ENCODE measurements at places on chromosomes 7 and 10.

GRCh38 chr7:75072981-75073283 lies 670 bp downstream of the RCC1L start:
- no peak for DNase-seq

DNA sequence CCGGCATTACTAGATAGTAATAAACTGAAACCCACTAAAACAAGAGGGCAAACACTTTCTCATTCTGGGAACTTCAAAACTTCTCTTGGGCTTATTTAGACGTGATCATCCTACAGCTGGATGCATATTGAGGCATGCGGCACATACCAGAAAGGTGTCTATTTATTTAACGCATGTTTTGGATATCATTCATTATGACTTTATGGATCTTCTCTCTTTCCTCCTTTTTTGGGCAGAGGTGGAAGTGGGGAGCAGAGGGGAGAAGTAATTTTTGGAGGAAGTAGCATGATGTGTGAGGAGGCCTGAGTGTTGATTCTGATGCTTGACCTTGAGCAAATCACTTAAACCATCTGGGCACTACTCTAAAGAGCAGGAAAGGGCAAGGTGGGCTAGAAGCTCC lies 270.6 kb downstream of the TRIL start:
- peak; percentile 10 for DNase-seq

GRCh38 chr7:48904975-48905374 lies 19.4 kb upstream of the CDC14C start:
- DNase-seq: no peak

DNA sequence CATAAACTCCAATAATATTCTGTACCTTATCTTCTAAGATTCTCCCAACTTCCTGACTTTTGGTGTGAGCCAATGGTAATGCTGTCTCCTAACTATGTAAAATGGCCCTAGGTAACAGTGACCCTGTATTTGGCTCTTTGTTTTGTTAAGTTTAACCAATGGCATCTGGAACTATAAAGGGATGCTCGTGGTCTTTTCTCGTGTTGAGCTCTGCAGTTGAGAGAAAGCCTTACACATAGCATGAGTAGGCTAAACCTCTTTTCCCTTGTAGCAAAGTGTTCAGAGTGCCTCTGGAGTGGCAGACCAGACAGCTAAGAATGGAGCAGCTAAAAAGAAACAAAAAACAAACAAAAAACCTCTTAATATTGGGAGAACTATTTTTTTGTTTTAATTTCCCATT lies 5.2 kb downstream of the TES start:
- no peak for DNase-seq

DNA sequence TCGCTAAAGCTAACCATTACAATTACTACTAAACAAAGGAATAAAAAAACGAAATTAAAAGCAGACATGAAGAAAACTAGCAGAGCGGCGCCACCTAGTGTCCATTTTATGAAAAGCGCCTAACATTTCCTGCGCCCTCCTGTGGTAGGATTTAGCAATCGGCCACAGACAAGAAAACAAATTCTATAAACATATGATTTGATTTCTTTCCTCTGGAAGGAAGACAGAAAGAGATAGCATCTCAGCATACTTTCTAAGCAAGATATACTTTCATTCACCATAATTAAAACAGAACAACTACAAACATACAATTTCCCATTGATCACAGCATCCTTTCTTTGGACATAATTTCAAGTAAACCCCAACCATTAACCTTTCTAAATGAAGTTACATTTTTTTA lies 337.7 kb upstream of the NPVF start:
- DNase-seq: peak; percentile 68

DNA sequence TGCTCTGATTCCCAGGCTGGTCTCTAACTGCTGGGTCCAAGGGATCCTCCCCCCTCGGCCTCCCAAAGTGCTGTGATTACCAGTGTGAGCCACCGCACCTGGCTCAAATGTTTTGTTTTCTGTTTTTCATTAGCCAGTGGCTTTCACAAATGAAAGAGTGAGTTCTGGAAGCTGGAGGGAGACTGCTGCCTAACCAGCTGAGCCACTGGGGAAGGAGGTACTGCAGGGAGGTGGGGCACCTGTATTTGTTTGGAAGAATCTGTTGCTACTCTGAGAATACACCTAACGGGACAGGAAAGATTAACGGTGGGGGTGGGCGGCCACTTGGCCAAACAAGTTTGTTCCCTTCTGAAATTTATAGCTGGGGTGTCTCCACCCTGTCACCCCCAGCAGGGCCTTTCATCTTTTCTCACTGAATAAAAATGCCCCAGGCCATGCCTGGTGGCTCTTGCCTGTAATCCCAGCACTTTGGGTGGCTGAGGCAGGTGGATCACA lies 4.7 kb downstream of the STOX1 start:
- no peak for DNase-seq

- no peak for DNase-seq
Observed at GRCh38 chr7:98933321-98933720, 55.0 kb downstream of the TRRAP start.

DNA sequence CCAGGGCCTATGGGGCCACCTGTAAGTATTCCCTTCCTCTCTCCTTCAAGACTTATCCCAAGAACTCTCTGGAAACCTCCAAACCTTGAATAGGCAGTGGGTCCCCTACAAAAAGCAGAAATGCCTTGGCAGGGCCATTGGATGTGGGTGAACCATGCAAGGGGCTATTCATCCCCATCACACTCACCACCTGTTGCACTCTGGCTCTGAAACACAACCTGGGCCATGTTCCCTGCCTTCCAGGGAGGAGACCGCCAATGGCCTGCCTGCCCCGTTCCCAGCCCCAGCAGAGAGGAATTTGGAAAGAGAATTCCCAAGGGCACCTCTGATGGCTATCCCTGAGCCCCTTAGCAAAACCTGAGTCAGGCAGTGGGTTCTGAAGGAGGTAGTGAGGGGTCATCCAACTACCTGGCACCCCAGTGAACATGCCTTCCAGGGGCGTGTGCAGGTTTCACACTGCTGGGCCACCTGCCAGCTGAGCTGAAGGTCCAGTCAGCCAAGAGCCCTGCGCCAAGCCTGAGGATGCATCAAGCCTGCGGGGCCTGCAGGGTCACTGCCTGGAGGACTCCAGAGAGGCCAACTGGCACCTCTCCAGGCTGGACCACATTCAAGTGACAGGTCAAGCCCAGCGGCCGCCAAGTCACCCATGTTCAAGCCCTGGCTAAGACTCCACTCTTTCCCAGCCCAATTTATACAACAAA lies 101.3 kb downstream of the COL13A1 start:
- no peak for DNase-seq

GRCh38 chr10:116960066-116960776 lies 44.8 kb downstream of the SHTN1 start:
- DNase-seq: peak; percentile 1

- DNase-seq: no peak
Observed at GRCh38 chr7:137454767-137455166, 111.2 kb upstream of the PTN start.

DNA sequence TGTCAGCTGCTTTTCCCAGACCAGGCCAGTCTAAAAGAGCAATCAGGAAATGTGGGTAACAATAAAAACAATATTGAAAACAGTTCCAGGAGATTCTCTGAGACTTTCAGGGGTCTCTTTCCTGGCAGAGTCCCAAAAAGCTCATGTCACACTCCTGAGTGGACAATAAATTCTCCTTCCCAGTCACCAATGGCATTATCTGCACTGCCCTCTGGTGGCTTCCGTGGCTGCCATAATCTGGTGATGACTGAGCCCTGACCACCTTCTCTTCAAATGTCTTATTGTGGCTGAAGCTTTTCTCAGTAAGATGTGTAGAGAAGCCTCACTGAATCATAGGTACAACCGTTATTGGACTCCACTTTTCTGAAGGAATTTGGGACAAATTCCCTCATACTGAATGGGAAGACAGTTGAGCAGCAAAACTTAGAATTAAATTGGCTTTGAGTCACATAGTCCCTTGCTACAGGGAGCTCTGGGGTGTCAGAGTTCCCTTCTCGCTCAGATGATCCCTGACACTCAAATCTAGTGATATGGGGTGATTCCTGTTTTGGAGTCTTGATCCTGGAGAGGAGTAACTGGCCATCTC lies 24.4 kb upstream of the ASAH2 start:
- DNase-seq: peak; percentile 15

DNA sequence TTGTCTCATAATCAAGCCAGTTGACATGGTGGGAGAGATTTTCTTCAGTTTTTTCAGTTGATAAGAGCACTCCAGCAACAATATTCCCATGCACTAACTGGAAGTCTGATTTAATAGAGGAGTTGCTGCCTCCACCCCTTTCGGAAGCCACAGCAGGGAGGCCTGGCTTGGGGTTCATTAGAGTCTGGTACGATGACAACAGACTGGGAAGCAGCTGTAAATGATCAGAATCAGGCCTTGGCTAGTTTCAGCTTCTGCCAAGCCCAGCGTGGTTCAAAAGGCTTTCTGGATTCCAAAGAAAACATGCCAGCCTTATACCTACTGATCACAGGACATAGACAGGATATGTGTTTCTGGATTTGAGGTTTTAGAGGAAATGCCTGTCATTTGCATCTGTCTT lies 274.0 kb downstream of the CSTF2T start:
- DNase-seq: peak; percentile 35

GRCh38 chr7:76352193-76352592 lies 6.6 kb downstream of the YWHAG start:
- no peak for DNase-seq

- DNase-seq: no peak
Observed at GRCh38 chr7:1309290-1309689, 76.6 kb downstream of the UNCX start.

DNA sequence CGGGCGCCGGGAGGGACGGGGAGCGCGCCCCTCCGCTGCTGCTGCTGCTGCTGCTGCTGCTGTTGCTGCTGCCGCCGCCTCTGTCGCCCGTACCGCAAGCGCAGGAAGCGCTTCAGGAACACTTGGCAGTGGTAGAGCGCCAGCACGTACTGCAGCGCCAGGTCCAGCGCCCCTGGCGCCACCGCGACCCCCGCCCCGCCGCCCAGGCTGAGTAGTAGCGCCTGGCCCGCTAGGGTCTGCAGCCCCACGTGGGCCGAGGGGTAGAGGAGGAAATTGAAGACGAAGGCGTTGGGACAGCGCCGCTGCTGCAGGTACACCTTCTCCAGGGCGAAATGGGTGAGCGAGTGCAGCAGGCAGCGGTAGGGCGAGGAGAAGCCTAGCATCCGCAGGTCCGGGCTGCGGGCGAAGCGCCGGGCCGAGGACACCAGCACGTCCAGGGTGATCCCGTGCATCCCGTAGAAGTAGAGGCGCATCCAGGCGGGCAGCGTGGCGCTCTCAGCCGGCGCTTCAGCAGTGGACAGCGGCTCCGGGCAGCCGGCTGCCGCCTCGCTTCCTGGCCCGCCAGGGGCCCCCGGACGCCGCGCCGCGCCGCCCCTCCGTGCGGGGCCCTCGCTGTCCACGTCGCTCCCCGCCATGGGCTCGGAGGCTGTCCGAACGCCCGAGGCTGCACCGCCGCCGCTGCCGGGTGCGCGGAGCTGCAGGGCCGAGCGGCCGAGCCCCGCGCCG lies at the start of gene TMEM229A:
Gene TMEM229A (minus strand): TSS at position 699 of the 726 bp plus-strand sequence. CDS start 64 bp downstream, at position 635.
- peak; percentile 37 for DNase-seq

DNA sequence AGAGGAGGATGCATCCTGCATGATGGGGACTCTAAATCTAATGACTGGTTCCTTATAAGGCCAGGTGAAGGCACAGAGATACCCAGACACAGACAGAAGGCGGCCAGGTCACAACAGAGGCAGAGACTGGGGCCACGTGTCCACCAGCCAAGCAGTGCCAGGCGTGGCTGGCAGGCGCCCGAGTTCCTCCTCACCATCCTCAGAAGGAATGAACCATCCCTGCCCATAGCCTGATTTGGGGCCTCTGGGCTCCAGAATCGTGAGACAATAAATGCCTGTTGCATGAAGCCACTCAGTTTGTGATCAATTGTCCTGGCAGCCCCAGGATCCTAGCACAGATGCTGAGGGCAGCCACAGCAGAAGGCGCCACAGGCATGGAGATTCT lies 69.0 kb upstream of the TNRC18 start:
- DNase-seq: no peak

GRCh38 chr10:93913706-93914105 lies 19.9 kb downstream of the SLC35G1 start:
- DNase-seq: no peak

DNA sequence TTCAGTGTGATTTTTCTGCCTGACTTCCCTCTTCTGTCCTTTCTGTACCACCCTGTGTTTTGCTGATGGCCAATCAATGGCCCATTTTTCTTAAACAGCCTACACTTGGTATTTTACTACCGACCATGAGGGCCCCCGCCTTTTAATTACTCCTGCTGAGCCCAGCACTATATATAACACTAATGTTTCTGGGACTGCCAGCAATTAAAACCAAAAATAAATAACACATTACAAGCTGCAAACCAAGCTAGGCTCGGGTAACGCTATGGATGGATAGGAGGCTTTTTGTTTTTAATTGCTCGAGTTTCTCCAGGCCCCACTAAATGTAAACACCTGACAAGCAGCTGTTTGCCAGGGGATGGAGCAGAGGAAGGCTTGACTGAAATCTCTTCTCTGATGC lies 915.4 kb upstream of the AUTS2 start:
- DNase-seq: no peak

DNA sequence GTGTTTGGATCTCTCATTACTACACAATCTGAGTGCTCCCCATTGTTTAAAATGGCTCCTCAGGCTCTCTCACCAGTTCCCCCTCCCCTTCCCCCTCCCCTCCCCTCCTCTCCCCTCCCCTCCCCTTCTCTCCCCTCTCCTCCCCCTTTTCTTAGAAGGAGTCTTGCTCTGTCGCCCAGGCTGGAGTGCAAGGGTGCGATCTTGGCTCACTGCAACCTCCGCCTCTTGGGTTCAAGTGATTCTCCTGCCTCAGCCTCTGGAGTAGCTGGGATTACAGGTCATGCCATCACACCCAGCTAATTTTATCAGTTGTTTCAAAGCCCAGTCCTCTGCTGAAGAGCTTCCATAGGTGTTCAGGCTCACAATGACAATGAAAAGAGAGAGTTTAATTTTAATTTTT lies 3.6 kb upstream of the CCAR1 start:
- no peak for DNase-seq

DNA sequence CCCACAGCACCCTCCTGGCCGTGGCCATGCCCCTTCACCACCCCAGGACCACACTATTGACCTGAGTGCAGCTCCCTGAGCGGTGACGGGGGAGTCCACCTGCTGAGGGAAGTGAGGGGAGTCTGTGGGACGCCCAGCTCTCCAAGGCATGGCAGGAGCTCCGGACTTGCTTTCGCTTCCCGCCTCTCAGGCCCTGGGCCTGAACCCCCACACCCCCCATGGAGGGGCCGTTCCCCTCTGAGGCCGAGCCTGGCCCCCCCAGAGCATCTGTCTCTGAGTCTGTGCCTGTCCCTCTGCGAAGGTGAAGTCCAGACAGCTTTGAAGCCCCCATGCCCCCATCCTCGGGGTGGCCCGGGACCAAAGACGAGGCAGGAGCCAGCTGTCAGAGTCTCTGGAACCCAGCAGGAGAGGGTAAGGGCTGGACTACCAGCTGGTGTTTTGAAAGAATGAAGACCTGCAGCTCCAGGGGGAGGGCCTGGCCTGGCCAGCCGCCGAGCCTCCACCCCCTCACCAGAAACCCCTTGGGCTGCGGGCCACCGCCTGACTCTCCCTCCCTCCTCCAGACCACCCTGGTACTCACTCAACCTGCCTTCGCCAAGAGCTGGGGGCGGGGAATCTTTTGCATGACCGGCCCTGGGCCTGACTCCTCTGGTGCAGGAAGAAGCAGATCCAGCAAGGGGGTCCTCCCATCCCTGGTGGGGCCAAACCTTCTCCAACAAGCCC lies 114.0 kb downstream of the PDGFA start:
- no peak for DNase-seq

GRCh38 chr7:39894904-39895303 lies 55.2 kb upstream of the CDK13 start:
- DNase-seq: no peak

- peak; percentile 38 for DNase-seq
Observed at GRCh38 chr10:119025336-119025735, 4.2 kb upstream of the NANOS1 start.

GRCh38 chr10:89278034-89278535 lies 23.8 kb upstream of the IFIT2 start:
- DNase-seq: peak; percentile 96

GRCh38 chr10:2618690-2619089 lies 448.7 kb upstream of the PFKP start:
- DNase-seq: no peak

Measured in HT1080 (cell line).